ENCODE measurements at places on chromosomes 7 and 10.
A peak's percentile ranks its signal among the peaks of the same experiment; 100 is the strongest.

GRCh38 chr10:110396284-110396651 is 91.5 kb upstream of the SMNDC1 start:
- no peak for DNase-seq

GRCh38 chr7:100353685-100354330 is 4.1 kb upstream of the PILRB start:
- no peak for DNase-seq

- no peak for DNase-seq
Measured at GRCh38 chr7:45601094-45601493, 26.9 kb downstream of the ADCY1 start.

- no peak for DNase-seq
Measured at GRCh38 chr10:1368842-1369171, 312.6 kb downstream of the WDR37 start.

DNA sequence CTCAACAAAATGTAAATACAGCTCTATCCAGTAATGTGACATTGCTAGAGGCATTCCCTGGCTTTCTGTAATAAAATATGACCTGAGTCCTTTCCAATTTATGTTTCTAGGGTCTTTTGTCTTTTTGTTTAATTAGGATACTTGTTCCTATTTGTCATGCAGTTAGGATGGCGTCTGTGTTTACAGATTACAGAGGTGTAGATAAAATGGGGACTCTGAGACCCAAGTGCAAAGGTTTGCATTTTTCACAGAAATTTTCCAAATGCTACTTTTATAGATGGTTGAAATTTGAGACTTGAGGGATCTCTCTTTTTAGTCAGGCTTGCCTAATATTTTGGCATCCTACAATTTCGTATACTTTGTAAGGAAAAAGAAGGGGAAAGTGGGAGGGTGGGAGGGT is 332.4 kb downstream of the PTEN start:
- peak; percentile 26 for DNase-seq

- DNase-seq = no peak
Measured at GRCh38 chr10:5402798-5403197, 1.8 kb downstream of the TUBAL3 start.

DNA sequence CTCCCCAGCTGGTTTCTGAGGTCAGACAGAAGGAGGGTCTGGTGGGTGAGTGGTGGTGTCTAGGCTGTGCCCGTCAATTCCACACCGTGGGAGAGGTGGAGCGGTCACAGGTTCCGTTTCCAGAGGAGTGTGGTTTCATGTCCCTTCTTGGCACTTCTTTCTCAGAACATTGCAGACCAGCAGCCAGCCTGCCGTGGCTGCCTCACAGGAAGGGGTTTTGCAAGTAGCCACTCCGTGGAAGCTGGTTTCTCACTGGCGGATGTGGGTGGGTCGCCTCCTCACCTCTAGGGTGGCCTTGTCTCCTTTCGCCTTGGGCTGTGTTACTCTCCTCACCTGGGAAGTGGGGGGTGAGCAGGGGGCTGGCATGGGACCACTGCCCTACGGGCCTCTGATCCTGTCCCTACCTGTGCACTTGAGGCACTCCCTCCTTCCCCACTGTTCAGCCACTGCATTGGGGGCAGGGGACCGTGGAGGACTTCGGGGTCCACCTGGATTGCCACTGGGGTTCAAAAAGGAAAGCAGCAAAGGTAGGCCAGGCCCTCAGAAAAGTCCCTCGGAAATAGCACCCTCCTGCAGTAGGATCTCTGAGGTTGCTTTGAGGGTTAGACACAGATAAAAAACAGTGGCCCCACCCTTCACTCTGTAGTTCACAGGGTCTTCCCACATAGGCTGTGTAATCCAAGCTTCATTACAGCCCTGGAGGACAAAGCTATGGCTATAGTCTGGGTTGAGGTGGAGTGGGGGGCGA is 33.9 kb downstream of the TSPAN14 start:
- DNase-seq = no peak

- DNase-seq = peak; percentile 11
Measured at GRCh38 chr10:28680358-28680752, 3.0 kb downstream of the BAMBI start.

DNA sequence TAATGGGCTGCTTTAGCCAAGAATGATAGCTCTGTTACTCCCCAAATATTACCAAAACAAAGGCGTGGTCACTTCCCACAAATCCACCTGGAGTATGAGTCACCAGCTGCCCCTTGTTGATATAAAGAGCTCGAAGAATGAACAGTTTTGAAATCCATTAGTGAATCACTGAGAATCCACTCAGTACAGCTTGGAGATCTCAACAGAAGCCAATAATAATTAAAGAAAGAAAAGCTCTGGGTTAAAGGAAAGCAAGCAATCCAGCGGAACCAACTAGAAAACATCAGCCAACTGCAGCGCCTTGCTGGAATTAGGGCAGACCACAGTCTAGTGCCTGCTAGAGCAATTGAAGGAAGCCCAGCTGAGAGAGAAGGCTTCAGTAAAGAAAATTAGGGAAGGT is 576.0 kb upstream of the C7orf33 start:
- DNase-seq = no peak

DNA sequence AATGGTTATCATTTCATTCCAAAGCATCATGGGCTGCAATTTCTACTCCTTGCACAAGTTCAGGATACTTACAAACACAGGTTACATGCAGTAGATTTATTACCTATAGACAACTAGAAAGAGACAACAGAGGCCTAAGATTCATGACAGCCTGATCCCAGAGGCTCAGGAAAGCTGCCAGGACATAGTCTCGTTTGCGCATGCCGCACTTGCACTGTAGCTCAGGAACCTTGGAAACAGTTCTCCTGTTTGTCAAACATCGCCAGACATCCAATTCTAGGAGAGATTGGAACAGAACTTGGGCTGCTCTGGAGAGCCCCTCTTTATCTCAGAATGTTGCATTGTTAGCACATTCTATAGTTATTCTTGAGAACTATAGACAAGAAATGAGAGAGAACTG is 216.2 kb upstream of the CDC14C start:
- DNase-seq = no peak

GRCh38 chr10:20181434-20181833 is 365.2 kb downstream of the PLXDC2 start:
- DNase-seq = no peak

- peak; percentile 4 for DNase-seq
Measured at GRCh38 chr7:3730276-3730675, 429.2 kb downstream of the SDK1 start.

- DNase-seq = peak; percentile 69
Measured at GRCh38 chr7:18597754-18598153, 102.2 kb downstream of the HDAC9 start.

- DNase-seq = no peak
Measured at GRCh38 chr7:101386558-101387231, 24.0 kb downstream of the COL26A1 start.

GRCh38 chr10:43287056-43288007 is 20.5 kb upstream of the RASGEF1A start:
- no peak for DNase-seq

GRCh38 chr10:124632064-124632531 is 112.1 kb downstream of the FAM53B start:
- no peak for DNase-seq

- no peak for DNase-seq
Measured at GRCh38 chr10:77475522-77475921, 162.1 kb downstream of the KCNMA1 start.

- peak; percentile 40 for DNase-seq
Measured at GRCh38 chr7:19111474-19112273, 5.8 kb downstream of the TWIST1 start.

DNA sequence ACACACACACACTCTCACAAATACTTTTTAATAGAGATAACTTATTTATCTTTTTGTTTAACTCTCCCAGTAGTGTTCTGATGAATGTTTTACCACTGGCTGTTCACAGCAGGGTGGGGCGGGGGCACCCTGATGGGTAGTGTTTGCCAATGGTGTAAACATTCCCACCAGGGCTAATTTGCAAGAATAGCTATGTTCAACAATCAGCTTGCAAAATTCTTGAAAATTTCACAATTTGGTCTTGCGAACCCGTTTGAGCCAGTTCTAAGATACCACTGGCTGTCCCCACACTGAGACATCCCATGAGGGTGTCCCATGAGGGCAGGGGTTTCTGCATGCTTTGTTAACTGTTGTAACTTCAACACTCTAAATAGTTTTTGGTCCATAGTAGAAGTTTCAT is 348.5 kb downstream of the CXCL12 start:
- no peak for DNase-seq

DNA sequence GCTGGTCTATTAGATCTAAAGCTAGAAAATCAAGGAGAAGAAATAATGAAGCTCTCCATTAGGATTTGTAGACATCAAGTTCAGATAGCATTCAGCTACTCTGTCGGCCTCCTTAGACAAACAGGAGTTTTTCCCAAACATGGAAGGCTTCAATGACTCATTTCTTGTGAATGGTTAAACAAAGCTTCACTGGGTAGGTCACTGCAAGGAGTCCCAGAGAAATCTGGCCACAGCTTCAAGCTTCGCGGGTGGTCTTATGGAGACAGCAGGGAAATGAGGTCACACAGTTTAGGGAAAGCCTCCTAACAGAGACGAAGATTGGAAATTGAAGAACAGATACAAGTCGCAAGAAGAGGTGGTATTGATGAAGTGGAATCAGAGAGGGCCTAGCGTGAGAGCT is 22.6 kb upstream of the LRRC72 start:
- DNase-seq = peak; percentile 3

DNA sequence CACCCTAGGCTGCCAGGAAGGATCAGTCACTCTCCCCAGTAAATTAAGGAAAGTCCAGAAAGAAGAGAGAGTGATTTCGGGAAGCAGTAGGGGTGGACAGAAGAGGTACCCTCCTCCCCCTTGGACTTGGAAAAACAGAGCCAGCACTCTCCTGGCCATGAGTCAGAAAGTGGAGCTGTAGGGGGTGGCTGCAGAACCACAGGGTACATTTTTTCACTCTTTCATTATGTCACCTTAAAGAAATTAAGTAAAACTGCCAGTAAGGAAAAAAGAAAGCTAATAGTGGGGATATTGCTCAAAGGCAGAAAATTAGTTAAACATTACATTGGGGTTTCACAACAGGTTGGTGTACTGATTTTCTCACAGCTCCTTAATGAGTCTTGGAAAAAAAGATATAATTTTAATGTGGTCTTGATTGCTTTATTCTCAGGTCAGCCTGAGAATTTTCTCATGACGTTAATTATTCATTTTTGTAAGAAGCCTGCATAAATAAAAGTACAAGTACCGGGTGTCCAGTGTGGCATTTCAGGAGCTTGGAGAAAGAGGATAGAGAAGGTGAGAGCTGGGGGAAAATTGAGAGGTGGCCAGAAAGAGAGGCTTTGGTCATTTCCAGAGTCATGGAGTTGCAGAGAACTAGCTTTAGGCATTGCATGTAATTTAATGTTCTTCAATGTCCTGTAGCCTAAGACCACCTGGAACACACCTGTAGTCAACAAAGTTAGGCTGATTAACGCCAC is 23.2 kb upstream of the AOAH start:
- peak; percentile 53 for DNase-seq
